ENCODE measurements at places on chromosomes 6 and 20. TPM values are rescaled to one million over a fixed set of nuclear protein-coding genes. Genes with fewer than 3 reads are reported as not detected.

GRCh38 chr6:140917911-140918310 is 1214.8 kb upstream of the GJE1 start:
- H3K36me3 ChIP-seq = peaks cover 2% of the 10 kb centered on the region
- no peaks in the 10 kb centered on the region for H3K27me3 ChIP-seq
- H3K27ac ChIP-seq = no peak overlapping the region
- peaks cover 8% of the 10 kb centered on the region for H3K4me1 ChIP-seq
- DNase-seq = no peak

DNA sequence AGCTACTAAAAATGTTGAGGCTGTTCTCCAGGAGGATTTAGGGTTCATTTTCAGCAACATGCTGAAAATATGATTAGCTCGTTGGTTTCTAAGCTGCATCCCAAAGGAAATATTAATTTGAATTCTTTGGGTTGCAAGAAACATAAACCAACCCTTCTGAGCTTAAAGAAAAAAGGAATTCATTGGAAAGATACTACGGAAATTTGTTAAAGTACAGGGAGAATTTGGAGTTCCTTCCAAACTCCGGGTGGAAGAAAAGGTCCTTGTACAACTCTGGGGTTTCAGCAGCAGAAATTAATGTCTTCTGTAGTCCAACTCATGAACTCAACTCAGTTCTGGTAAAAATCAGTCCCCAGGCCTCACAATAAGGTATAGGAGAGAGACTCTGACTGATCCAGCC is 712.9 kb downstream of the UTRN start:
- DNase-seq = no peak
- no peaks in the 10 kb centered on the region for H3K4me1 ChIP-seq
- H3K4me3 ChIP-seq = no peak overlapping the region

GRCh38 chr20:48238781-48239180 is 453.5 kb upstream of the SULF2 start:
- no peaks in the 10 kb centered on the region for H3K27me3 ChIP-seq
- H3K4me3 ChIP-seq = no peak overlapping the region

GRCh38 chr6:44247338-44248302 is 719 bp downstream of the HSP90AB1 start:
- peaks cover 14% of the 10 kb centered on the region for H3K27me3 ChIP-seq
- H3K27ac ChIP-seq = peak overlapping the region; percentile 99
- peak overlapping the region; percentile 100 for H3K4me3 ChIP-seq
- DNase-seq = no peak

DNA sequence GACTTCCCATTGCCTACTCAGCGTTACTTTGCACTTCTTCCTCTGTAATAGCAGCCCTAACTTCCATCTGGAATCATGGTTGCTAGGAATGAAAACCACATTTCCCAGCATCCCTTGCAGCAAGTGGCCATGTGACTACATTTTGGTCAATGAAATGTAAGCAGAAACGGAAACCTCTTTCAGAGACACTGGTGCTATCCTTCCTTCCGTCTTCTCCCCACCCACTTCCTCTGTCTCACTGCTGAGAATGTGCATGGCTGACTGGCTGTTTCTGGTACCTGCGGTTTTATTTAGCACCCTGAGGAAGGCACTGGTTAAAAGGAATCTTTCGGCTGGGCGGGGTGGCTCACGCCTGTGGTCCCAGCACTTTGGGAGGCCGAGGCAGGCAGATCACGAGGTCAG is 107.4 kb downstream of the SCML4 start:
- peaks cover 34% of the 10 kb centered on the region for H3K4me1 ChIP-seq
- no peaks in the 10 kb centered on the region for H3K36me3 ChIP-seq
- no peaks in the 10 kb centered on the region for H3K27me3 ChIP-seq
- no peak overlapping the region for H3K27ac ChIP-seq
- H3K4me3 ChIP-seq = no peak overlapping the region
- no peak for DNase-seq

- no peak overlapping the region for H3K4me3 ChIP-seq
- no peaks in the 10 kb centered on the region for H3K4me1 ChIP-seq
- H3K27ac ChIP-seq = no peak overlapping the region
- DNase-seq = no peak
- H3K27me3 ChIP-seq = no peaks in the 10 kb centered on the region
- no peaks in the 10 kb centered on the region for H3K36me3 ChIP-seq
Observed at GRCh38 chr6:88441346-88441745, 275.2 kb upstream of the CNR1 start.

The GPR6 gene
- total RNA-seq = not detected

DNA sequence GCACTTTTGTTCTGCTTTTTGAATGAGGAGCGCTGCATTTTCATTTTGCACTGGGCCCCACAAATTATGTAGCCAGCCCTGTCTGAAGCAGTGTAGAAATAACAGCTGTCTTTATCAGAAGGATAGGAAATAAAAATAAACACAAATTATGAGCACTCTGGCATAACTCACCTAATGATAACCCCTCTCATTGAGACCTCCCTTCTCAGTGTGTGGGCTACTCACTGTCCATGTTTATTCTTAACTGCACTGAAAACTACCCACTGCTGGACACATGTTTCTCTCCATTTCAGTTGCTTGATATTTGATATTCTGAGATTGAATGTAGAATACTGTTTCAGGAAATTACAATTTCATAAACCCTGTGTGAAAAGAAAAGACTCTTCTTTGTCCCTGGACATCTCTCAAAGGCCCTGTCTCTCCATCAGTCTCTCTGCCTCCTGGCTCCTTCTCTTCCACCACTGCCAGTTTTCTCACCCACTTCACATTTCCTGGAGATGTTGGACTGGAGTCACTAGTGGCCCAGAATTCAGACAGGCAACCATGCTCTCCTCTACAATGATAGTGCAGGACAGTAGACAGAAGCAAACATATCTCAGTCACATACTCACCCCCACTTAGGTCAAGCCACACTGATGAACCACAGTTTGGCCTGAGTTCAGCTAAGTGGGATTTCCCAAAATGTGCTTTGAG is 29.6 kb upstream of the SAYSD1 start:
- H3K27me3 ChIP-seq = peaks cover 31% of the 10 kb centered on the region
- no peak overlapping the region for H3K27ac ChIP-seq
- H3K4me3 ChIP-seq = no peak overlapping the region
- no peak for DNase-seq
- H3K4me1 ChIP-seq = peaks cover 10% of the 10 kb centered on the region

GRCh38 chr6:75279418-75279817 is 5.2 kb downstream of the TMEM30A start:
- H3K27me3 ChIP-seq = no peaks in the 10 kb centered on the region
- H3K36me3 ChIP-seq = peaks cover 10% of the 10 kb centered on the region
- no peak overlapping the region for H3K27ac ChIP-seq

DNA sequence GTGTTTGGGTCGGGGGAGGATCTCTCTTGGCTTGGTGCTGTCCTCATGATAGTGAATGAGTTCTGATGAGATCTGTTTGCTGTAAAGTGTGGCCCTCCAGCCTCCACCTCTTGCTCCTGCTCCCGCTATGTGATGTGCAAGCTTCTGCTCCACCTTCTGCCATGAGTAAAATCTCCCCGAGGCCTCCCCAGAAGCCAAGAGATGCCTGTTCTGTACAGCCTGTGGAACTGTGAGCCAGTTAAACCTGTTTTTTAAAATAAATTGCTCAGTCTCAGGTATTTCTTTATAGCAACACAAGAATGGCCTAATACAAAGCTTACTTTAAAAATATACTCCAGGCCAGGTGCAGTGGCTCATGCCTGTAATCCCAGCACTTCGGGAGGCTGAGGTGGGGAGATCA is 11.3 kb upstream of the CCNC start:
- no peak overlapping the region for H3K27ac ChIP-seq
- peaks cover 84% of the 10 kb centered on the region for H3K27me3 ChIP-seq
- no peak for DNase-seq
- H3K4me3 ChIP-seq = no peak overlapping the region

- H3K36me3 ChIP-seq = peaks cover 6% of the 10 kb centered on the region
- no peak overlapping the region for H3K27ac ChIP-seq
- no peak for DNase-seq
Observed at GRCh38 chr20:34001378-34001777, 7.7 kb downstream of the RALY start.

DNA sequence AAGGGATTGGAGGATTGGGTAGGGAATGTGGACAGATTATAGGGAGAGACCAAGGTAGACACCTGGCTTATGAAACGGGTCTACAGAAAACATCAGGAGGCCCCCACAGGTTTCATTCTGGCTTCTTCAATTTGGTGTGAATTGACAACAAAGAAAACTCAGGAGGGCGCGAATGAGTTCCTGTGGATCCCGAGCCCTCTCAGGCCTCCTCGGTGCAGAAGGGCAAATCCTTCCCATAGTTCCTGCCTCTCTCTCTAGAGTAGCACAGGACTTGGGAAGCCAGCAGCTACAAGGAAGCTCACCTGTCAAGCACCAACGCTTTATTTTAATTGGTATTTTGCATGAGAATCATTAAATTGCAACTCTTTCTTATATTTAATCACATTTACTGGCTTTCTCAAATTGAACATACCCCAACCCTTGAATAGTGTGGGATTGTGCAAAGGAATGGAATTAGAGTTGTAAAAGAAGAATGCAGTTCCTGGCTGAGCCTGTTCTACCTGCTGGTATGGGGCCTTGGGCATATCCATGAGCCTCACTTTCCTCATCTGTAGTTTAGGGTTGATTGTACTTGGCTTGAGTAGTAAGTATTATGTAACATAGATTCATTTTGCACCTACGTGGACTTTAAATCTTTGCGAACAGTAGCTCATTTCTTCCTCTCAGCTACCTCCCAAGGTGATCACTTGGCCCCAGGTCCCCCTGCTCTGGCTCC is 56.4 kb upstream of the PHACTR2 start:
- no peak overlapping the region for H3K27ac ChIP-seq
- peaks cover 4% of the 10 kb centered on the region for H3K4me1 ChIP-seq
- no peak for DNase-seq
- H3K27me3 ChIP-seq = no peaks in the 10 kb centered on the region

DNA sequence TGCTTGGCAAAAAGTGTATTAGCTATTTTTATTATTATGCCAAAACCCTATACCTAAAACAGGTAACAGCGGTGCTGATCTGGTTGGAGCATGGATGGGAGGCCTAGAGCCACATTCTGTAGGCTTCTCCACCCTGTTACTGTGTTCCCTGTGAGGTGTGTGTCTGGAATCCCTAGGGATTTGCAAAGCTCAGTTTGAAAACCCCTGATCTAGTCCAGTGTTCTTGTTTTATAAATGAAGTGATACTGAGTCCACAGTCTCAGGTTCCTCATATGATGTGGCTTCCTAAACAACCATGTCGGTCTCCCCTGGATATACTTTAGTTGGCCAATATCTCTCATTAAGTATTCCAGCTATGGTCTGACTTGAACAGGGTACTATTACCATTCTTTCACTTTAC is 16.3 kb downstream of the ACSS2 start:
- H3K4me3 ChIP-seq = no peak overlapping the region
- H3K27me3 ChIP-seq = no peaks in the 10 kb centered on the region
- DNase-seq = no peak
- H3K4me1 ChIP-seq = no peaks in the 10 kb centered on the region

DNA sequence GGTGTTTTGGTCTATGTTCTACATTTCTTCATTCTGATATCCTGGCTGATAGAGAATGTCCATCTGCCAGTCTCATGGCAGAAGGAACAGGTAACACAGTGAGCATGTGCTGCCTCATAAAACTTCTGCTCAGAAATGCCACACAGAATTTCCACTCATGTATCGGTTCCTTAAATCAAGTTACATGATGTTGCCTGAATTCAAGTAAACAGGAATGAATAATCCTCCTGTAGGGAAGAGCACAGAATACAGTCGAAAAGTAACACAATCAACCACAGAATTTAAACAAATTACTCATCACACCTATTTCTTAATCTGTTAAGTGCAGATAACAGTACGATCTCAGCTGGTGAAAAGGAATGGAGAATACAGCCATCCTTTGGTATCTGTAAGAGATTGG is 74.7 kb downstream of the FAM217A start:
- no peak overlapping the region for H3K4me3 ChIP-seq
- DNase-seq = no peak
- peaks cover 12% of the 10 kb centered on the region for H3K4me1 ChIP-seq
- H3K27ac ChIP-seq = no peak overlapping the region

- H3K4me3 ChIP-seq = no peak overlapping the region
- H3K27me3 ChIP-seq = peaks cover 63% of the 10 kb centered on the region
- no peak overlapping the region for H3K27ac ChIP-seq
- no peak for DNase-seq
- no peaks in the 10 kb centered on the region for H3K36me3 ChIP-seq
Observed at GRCh38 chr6:17099401-17100059, 2.3 kb upstream of the STMND1 start.

The RBPJL gene
- total RNA-seq = not detected

DNA sequence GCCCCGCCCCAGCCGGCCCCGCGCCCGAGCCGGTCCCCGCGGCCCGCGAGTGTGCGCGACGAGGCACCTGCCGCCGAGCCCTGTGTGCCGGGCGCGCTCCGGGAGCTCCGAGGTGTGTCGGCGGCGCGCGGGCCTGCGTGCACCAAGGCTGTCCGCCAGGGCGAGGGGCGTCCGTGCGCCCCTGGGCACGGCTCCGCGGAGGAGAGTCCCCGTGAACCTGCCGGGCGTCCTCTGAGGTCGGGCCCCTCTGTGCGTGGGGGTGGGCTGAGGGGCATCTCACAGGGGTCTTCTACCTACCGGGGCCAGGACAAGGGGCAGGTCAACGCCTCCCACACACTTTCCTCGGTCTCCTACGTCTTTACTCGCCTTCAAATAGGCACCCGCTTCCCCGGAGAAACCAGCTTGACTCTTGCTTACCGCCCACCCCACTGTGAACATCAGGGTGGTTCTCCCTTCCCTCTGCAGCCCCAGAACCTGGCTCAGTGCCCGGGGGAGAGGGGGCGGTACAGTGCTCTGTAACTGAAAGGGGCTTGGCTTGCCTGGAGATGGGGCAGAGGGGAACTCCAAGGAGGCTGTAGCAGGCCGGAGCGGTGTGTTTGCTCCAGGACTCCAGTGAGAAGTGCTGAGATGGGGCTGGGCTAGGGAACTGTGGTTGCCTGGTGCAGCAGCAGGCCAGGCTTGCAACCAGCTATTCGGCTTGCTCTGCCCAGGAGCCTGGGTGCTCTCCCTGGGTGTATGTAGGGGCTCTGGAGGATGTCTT is at the start of gene SAMD10:
SAMD10 (minus strand) TSS at position 86 of the 760 bp plus-strand sequence. CDS start 175 bp downstream, outside the sequence.
- peaks cover 4% of the 10 kb centered on the region for H3K36me3 ChIP-seq
- DNase-seq = peak; percentile 45
- H3K27me3 ChIP-seq = no peaks in the 10 kb centered on the region

GRCh38 chr6:159969204-159969912 is 476 bp downstream of the IGF2R start:
- peaks cover 48% of the 10 kb centered on the region for H3K4me1 ChIP-seq
- DNase-seq = peak; percentile 44
- peaks cover 38% of the 10 kb centered on the region for H3K27me3 ChIP-seq
- peak overlapping the region; percentile 92 for H3K4me3 ChIP-seq
- H3K36me3 ChIP-seq = no peaks in the 10 kb centered on the region
- H3K27ac ChIP-seq = peak overlapping the region; percentile 90
